ENCODE measurements at places on chromosomes 5 and 9.

GRCh38 chr9:15158064-15158463 is 149.0 kb downstream of the TTC39B start:
- no peak for DNase-seq

- no peak for DNase-seq
Observed at GRCh38 chr9:4207881-4208615, 91.8 kb downstream of the GLIS3 start.

DNA sequence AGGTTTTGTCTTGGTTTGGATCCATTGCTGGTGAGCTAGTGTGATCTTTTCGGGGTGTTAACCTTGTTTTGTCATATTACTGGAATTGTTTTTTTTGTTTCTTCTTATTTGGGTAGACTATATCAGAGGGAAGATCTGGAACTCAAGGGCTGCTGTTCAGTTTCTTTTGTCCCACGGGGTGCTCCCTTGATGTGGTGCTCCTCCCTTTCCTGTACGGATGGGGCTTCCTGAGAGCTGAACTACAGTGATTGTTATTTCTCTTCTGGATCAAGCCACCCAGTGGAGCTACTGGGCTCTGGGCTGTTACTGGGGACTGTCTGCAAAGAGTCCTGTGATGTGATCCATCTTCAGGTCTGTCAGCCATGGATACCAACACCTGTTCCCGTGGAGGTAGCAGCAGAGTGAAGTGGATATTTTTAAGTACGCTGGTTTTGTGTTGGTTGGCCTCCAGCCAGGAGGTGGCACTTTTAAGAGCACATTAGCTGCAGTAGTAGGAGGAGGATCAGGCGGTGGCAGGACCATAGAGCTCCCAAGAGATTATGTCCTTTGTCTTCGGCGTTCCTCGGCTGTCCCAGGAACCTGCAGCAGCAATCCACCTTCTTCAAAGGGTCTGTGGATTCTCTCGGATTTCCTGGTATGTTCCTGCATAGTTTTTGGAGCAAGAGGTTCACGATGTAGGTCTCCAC is 27.2 kb downstream of the SCAMP1 start:
- DNase-seq = no peak

GRCh38 chr5:150358261-150359095 is 981 bp downstream of the TCOF1 start:
- DNase-seq = no peak

DNA sequence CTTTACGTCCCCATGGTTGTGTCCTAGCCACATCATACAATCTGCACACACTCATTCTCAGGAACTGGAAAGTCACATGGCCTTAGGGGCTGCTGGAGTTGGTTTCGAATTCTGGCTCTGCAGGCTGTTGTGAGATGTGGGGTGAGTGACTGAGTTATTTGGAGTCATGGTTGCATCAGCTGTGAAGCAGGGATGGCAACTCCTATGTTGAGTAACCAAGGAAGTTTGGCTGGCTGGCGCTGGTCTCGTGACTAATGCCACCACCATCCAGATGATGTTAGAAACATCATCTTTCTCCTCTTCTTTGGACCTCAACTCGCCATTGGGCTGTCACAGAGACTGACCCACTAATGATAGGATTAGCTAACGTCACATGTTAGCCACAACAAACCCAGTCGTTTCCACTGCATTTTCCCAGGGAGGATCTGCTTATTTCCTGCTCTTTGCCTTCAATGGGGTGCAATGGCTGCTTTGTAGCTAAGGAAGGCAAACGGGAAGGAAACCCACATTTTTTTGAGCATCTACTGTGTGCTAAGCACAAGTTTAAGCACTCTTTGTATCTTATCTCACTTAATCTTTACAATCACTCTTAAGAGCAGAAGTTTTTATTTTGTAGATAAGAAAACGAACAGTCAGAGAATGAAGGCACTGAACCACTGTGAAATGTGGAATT is 78.1 kb upstream of the UBTD2 start:
- DNase-seq = no peak

- DNase-seq = peak; percentile 71
Observed at GRCh38 chr9:131046581-131047202, 37.7 kb downstream of the LAMC3 start.

- no peak for DNase-seq
Observed at GRCh38 chr9:90988318-90988717, 186.7 kb downstream of the SYK start.

GRCh38 chr5:177495243-177496060 is 2.0 kb downstream of the PDLIM7 start:
- no peak for DNase-seq

- no peak for DNase-seq
Observed at GRCh38 chr9:129471201-129472019, 149.5 kb downstream of the C9orf50 start.

GRCh38 chr9:137406876-137407589 is 15.9 kb downstream of the EXD3 start:
- DNase-seq = peak; percentile 62

- DNase-seq = no peak
Observed at GRCh38 chr5:5461012-5461411, 38.5 kb downstream of the ICE1 start.

GRCh38 chr5:116789522-116789921 is 214.9 kb upstream of the SEMA6A start:
- DNase-seq = no peak

- no peak for DNase-seq
Observed at GRCh38 chr5:43161244-43161643, 30.8 kb upstream of the NIM1K start.

- DNase-seq = no peak
Observed at GRCh38 chr5:178426326-178427130, 163.7 kb downstream of the COL23A1 start.

GRCh38 chr5:178423901-178424809 is 166.0 kb downstream of the COL23A1 start:
- no peak for DNase-seq

- DNase-seq = no peak
Observed at GRCh38 chr5:172402531-172403188, 51.7 kb downstream of the SH3PXD2B start.

GRCh38 chr5:102483736-102484135 is 15.1 kb downstream of the SLCO6A1 start:
- no peak for DNase-seq

GRCh38 chr5:141875795-141876627 is 2.2 kb downstream of the PCDH1 start:
- no peak for DNase-seq

GRCh38 chr9:655875-656274 is 185.6 kb upstream of the DMRT1 start:
- no peak for DNase-seq

GRCh38 chr9:14906000-14906399 is 4.2 kb downstream of the FREM1 start:
- no peak for DNase-seq

- no peak for DNase-seq
Observed at GRCh38 chr9:16057541-16057940, 504.7 kb downstream of the CCDC171 start.

GRCh38 chr5:181198905-181199519 is 6.0 kb downstream of the TRIM7 start:
- no peak for DNase-seq

GRCh38 chr5:130720355-130720754 is 444.7 kb downstream of the HINT1 start:
- no peak for DNase-seq

DNA sequence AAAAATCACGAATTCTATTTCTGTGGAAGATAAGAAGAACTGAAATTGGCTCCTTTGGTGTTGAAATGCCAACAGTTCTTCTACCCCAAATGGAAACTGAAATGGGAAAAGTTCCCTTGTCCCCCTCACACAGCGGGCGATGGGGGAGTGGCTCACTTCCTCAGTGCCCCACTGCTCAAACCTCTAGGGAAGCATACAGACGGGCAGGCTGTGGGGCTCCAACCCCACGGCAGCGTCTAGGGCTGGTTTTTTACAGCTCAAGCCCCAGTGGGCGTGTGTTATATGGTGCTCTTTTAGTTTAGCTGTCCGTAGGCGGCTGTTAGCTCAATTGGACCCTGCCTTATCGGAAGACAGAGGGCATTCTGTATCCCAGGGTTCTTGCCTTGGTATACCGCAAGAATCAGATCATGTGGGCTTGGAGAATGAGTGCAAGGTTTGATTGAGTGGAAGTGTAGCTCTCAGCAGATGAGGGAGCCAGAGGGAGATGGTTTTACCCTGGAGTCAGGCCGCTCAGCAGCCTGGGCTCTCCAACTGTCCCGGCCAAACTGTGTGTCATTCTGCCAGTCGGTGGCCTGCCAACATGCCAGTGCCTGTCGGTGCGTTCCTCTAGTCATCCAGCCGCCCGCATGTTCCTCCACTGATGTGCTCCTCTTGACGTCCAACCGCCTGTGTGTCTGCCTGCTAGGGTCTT is 166.3 kb upstream of the ZNF608 start:
- DNase-seq = no peak

GRCh38 chr9:31808766-31809165 is 575.7 kb upstream of the ACO1 start:
- no peak for DNase-seq

- no peak for DNase-seq
Observed at GRCh38 chr5:89823046-89823445, 586.5 kb downstream of the CETN3 start.

GRCh38 chr5:151480384-151481293 is 33.2 kb downstream of the SLC36A1 start:
- no peak for DNase-seq

DNA sequence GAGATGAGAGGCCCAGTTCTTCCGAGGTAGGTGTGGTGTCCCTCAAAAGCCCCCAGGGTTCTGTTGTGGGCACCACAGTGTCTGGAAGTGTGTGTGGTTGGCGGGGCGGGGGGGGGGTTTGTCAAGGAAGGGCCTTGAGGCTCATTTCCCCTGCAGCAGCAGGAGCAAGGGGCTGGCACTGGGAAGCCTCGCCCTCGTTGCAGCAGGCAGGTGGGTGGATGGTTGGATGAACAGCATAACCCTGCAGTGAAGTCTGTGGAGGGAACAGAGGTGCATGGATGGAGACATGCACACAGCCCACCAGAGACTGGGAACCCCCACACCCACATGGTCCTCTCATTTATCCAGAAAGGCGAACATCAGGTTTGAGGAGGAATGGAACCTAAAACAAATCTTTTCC is 2.0 kb upstream of the SPATA31E1 start:
- DNase-seq = no peak

DNA sequence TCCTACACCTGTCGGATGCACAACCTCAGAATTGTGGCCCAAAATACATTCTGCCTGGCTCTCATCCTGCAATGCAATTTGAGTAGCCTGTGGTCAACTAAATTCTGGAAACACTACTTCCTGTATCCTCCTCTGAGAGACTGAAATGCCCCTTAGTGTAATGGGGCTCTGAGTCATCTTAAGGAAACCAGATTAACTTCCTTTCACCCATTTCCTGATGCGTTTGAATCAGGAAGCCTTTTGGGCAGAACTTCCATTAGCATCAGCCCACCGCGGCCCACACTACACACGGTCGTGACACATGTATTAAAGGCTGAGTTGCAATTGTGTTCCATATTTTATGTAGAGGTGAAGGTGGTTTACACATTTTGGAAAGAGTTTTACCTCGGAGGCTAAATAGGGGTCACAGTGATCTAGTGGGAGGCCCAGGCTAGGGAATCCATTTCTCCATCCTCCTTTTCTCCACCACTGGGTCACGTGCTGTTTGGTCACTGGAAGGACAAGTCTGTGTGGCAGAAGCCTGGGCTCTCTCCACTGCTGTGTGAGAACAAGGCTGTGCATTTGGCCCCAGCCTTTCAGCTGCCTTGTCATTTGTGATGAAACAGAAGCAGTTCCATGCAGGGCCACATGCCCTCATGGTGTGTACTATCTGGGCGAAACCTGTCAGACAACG is 55.9 kb downstream of the DAP start:
- no peak for DNase-seq

DNA sequence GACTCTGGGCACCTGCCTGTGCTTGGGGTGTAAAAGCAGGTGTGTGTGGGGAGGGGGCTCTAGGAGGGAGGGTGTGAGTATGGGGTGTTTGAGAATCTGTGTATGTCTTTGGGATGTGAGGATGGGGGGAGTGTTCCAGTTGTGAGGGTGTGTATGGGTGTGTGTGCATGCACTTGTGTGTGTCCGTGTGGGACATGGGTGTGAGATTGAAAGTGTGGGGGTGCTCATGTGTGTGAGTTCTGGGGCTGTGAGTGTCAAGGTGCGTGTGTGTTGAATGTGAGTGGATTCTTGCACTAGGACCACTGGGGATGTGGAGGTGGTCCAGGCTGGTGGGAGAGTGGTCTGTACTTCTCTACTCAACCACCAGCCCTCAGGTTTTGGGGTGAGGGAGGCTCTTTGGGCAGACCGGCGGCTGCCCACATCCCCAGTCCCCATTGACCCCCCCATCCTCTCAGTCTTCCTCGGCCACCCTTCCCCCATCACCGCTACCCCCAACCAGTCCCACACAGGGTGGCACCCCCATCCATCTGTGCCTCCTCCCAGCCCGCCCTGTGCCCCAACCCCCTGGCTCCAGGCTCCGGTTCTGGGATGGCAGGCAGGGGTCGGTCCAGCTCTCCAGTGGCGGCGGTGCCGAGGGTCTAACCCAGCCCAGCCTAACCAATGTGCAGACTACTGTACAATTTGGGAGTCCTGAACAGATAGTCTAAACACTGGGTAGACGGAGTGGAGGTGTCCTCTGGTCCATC is 31.5 kb downstream of the GOLGA2 start:
- no peak for DNase-seq

GRCh38 chr5:168390491-168390890 is 95.8 kb upstream of the RARS1 start:
- DNase-seq = no peak

DNA sequence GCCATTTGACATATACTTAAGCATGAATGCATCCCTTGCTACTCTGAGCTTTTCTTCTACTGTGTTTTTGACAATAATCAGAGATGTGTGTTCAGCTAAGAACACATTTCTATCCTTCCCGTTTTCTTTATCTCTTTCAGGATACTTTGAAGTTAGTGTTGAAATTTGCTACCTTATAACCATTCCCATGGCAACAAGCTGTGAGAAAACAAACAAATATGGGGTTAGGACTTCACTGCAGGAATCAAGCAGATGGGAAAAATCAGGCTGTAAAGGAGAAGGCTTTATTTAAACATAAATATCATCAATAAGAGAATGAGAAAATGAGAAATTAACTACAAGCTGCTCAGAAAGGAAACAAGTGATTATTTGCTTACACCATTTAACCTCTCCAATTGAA is 35.2 kb downstream of the ZCCHC9 start:
- DNase-seq = no peak

DNA sequence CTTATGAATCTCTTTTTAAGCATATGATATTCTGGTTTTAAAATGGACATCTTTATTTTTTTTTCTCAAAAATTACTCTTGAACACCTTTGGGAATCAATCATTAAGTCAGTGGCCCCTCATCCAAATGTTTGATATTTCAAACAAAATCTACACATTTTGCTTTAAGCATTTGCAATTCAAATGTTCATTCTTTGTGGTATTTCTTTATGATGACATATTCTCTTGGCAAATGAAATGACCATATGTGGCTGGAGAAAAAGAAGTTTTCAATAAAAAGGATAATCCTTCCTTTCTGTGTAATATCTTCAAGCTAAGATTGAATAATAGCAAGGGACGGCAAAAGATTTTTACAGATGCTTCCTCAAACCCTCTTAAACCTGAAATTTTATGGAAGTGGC is 420.8 kb downstream of the MTRR start:
- no peak for DNase-seq
